CD4-positive, alpha-beta T cell treated with Interleukin-2 at 100 ng/mL for 4 hours (primary cell): ENCODE measurements at places on chromosomes 4 and X.

DNA sequence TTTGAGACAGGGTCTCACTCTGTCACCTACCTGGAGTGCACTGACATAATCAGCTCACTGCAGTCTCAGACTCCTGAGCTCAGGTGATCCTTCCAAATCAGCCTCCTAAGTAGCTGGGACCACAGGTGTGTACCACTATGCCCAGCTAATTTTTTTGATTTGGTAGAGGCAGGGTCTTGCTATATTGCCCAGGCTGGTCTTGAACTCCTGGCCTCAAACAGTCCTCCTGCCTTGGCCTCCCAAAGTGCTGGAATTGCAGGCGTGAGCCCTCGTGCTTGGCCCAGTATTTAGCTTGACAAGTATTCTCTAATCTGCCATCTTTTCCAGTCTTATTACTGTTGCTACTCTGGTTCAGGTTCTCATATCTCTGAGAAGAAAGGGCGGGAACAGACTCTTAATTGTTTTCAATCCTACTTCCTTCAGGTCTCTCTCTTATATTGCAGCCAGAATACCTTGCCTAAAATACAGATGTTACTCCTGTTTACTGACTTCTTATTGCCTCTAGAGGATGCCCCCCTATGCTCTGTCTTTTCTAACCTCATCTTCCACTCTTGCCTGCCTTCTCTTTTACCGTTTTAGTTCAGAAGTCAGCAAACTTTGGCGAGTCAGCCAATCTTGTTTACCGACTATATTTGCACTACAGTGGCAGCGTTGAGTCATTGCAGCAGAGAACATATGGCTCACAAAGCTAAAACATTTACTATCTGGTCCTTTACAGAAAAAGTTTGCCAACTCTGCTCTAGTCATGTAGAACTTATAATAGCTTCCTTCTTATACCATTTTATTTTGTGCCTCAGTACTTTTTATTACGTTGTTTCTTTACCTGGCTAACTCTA is 19.0 kb downstream of the MRPL1 start:
- no peak for DNase-seq

GRCh38 chrX:103253608-103254007 is 1.3 kb downstream of the TCEAL8 start:
- no peak for DNase-seq

- DNase-seq = no peak
These were observed 52.0 kb downstream of the INTS6L start for GRCh38 chrX:135572436-135572835.

GRCh38 chrX:8988446-8988845 is 45.5 kb downstream of the FAM9B start:
- DNase-seq = no peak

DNA sequence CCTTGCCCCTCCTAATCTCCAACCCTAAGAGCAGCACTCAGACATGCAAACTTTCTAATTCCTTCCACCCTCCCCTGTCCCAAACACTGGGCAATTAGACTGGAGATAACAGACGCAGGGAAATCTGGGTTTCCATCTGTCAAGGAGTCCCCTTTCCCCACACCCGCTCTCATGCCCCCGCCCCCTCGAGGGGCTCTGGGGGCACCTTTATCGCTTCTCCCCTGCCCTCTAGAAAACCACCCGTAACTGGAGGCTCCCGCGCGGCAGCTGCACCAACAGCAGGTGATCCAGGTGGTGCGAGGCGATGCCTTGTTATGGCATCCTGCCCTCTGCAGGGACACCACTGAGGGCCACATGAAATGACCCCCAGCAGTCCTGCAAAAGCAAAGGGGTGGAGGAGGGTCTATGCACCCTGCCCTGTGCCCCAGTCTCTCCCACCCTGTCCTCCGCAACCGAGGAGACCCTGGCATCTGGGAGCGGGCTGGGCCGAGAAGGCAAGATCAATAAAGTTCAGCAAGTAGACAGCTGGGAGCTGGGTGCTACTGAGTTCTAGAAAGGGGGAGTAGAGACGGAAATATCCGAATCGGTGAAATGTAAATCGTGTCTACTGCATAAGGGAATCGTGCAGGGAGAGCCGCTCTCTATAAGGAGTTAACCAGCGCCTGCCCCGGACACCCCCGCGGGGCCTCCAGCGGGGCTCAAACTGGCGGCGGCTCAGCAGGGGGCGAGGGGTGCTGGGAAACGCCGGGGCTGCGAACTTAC is 1.6 kb downstream of the KCTD8 start:
- no peak for DNase-seq
